ENCODE measurements at places on chromosomes 5 and 9.

GRCh38 chr5:19266791-19267190 lies 721.2 kb downstream of the CDH18 start:
- no peak for DNase-seq

- no peak for DNase-seq
Measured at GRCh38 chr5:33272288-33272687, 168.5 kb upstream of the TARS1 start.

- no peak for DNase-seq
Measured at GRCh38 chr5:68528821-68529273, 313.3 kb downstream of the PIK3R1 start.

- DNase-seq = no peak
Measured at GRCh38 chr5:170681013-170681433, 102.5 kb upstream of the GABRP start.

DNA sequence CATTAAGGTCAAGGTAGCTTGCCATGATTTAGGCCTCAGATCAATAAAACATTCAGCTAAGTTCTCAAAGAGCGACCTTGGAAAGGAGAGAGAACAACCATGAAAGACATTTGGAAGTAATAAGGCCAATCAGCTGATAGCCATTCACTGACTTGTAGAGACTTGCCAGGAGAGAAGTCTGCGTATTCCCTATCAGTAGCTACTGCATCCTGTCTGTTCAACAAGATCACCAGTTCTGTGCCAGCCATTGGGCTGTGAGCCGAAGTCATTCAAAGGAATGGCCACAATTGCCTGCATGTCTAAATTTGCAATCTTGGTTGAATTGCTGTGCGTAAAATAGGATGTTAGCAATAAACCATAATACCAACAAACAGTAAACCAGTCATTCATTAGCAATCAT lies 219.8 kb downstream of the FBXL7 start:
- no peak for DNase-seq

DNA sequence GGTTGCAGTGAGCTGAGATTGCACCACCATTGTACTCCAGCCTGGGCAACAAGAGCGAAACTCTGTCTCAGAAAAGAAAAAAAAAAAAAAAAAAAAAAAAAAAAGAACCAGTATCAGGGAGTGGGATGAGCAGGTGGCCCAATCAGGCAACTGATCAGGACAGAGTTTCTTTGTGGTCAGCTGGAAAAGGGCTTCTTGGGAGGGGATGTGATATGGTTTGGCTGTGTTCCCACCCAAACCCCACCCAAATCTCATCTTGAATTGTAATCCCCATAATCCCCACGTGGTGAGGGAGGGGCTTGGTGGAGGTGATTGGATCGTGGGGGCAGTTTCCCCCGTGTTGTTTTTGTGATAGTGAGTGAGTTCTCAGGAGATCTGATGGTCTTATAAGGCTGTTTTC lies 4.7 kb upstream of the GCNT1 start:
- DNase-seq = no peak

DNA sequence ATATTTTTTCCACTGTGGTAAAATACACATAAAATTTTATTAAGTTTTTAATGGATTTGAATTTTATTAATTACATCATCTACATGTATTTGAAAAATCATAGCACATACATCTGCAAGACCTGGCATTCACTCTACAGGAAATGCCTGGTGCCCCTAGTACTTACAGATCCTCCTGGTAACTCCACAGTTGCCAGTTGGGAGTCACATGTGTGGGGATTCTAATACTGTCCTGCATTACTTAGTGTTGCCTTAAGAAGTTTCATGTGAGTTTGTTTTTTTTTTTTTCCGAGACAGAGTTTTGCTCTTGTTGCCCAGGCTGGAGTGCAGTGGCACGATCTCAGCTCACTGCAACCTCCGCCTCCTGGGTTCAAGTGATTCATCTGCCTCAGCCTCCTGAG lies 18.1 kb downstream of the KDM3B start:
- DNase-seq = no peak

GRCh38 chr9:125932012-125932411 lies 184.8 kb downstream of the PBX3 start:
- DNase-seq = no peak

GRCh38 chr5:62138607-62139006 lies 167.4 kb upstream of the KIF2A start:
- no peak for DNase-seq

DNA sequence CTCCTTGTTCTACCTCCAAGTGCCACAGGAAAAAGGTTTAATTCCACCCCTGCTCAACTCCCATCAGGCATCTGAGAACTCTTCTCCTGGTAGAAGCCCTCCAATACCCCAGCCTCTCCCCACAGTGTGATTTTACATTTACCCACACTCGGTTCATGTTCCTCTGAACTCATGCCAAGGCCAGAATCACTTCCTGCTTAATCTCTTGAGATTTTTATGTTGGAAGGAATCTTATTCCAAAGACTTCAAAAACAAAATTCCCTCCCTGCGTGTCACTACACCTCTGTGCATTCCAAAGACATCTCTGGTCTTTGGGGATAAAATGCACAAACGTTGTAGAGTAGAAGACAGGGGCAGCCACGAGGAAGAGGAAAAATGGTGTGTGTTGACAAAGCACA lies 186.8 kb downstream of the ACTL7B start:
- DNase-seq = no peak

DNA sequence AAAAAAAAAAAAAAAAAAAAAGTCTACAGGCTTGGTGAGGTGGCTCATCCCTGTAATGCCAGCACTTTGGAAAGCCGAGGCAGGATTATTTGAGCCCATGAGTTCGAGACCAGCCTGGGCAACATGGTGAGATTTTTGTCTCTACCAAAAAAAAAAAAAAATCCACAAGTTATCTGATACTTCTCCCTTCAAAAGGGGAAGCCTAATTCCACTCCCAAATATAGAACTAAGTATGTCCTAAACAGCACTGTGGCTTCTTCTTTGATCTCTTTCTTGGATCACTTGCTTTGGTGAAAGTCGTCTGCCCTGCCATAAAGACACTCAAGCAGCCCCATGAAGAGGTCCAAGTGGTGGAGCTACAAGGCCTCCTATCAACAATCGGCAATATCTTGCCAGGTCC lies 18.8 kb upstream of the STING1 start:
- no peak for DNase-seq

DNA sequence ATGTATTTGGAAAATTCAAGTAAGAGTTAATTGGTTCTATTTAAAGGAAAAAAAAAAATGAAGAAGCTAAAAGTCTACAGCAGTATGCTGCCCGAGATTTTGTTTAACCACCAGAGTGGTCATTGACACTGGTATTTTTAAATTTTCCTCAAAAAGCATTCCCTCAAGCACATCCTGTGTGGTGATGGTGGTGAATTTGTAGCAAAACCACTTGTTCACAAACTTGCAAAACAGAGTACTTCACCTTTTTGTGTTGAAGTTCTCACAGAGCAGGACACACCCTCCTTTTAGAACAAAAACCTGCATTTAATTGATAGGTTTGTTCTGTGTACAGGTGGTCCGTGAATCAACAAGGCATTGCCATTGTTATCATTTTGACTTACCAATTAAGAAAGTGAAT lies 374.2 kb downstream of the EFNA5 start:
- DNase-seq = no peak

- no peak for DNase-seq
Measured at GRCh38 chr9:108040783-108041182, 551.2 kb upstream of the KLF4 start.
